ENCODE measurements at places on chromosomes 5 and 9.

- DNase-seq: no peak
Measured at GRCh38 chr5:55604611-55605067, 69.9 kb upstream of the PLPP1 start.

GRCh38 chr9:98132158-98132557 lies 13.1 kb upstream of the TRIM14 start:
- DNase-seq: no peak

GRCh38 chr5:100779669-100780375 lies 123.3 kb downstream of the ST8SIA4 start:
- DNase-seq: no peak

GRCh38 chr9:132201139-132201538 lies 39.3 kb downstream of the NTNG2 start:
- DNase-seq: no peak

GRCh38 chr5:78056901-78057514 lies 237.5 kb downstream of the AP3B1 start:
- DNase-seq: no peak

- DNase-seq: no peak
Measured at GRCh38 chr9:86546712-86547111, 192.5 kb upstream of the TUT7 start.

DNA sequence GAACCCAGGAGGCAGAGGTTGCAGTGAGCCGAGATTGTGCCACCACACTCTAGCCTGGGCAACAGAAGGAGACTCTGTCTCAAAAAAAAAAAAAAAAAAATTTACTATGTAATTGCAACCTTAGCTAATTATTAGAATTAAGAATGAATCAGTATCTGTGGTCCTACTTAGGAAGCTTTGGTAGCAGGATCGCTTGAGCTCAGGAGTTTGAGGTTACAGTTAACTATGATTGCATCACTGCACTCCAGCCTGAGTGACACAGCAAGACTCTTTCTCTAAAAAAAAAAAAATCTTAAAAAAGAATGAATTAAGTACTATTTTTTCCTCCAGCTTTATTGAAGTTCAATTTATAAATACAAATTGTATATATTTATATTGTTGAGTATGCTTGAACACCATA lies 16.7 kb downstream of the NDUFAF2 start:
- no peak for DNase-seq

GRCh38 chr9:7844242-7844641 lies 44.7 kb upstream of the DMAC1 start:
- peak; percentile 15 for DNase-seq

GRCh38 chr5:109863752-109864151 lies 174.0 kb downstream of the MAN2A1 start:
- no peak for DNase-seq

DNA sequence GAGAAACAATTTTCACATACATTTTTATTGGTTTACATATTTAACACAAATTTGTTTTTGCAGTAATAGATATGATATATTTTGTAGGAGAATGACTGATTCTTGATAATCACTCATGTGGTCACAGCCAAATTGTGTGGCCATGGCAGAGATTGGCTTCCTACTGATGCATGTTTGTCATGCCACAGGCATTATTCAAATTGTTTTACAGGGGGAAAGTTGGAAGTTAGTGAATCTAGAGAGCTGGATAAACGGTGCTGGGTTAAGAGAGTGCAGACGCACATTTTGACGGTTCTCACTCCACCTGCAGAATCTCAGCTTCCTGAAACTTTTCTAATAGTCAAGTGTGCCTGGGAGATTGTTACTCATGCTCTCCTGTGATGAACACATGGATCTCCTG lies 91.1 kb upstream of the FBN2 start:
- no peak for DNase-seq

DNA sequence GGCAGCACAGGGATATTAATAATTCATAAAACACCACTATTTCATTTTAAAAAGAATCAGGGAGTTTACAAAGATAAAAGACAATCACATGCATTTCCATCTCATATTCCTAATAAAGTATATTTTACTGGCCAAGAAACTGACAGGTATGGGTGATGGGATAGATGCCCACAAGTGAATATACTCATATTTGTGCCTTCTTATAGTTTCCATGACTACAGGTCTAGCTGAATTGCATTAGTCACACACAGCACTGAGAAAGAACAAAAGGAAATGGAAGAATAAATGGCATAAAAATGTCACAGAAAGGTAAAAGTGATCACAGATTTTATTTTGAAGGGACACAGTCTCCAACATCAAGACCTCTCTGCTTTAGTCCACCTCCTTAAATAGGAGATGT lies 193.5 kb downstream of the PLK2 start:
- no peak for DNase-seq

- no peak for DNase-seq
Measured at GRCh38 chr5:174312270-174312617, 266.7 kb downstream of the NSG2 start.

DNA sequence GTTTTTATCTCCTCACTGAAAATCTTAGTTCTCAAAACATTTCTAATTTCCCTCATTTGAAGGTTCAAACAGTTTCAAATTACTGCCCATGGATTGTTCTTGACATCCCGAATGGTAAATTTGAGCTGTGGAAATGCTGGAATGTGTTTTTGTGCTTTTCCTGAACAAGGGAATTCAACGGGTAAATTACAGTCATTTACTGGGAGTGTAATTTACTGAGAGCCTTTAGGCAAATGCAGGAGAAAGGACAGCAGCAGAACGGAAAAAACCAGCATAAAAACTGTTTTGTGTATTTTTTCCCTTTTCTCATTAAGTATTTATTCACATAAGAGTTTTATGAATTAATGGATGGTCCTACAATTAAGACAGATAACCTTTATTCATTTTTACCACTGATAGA lies 139.2 kb downstream of the PBX3 start:
- DNase-seq: no peak

DNA sequence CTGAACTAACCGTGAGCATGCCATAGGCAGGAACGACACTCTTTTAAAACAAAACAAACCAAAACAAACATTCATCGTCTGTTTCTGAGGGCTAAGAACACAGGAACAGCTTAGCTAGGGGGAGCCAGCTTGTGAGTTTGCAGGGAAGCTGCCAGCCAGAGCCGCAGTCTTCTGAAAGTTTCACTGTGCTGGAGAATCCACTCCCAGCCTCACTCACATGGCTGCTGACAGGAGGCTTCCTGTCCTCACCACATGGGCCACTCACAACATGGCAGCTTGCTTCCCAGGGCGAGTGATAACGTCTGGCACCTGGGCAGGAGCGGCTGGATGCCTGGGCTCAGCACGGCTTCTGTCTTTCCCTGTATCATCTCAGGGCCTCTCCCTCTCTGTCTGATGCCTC lies 275.2 kb downstream of the MSX2 start:
- no peak for DNase-seq

- no peak for DNase-seq
Measured at GRCh38 chr5:116476897-116477537, 97.6 kb downstream of the SEMA6A start.

DNA sequence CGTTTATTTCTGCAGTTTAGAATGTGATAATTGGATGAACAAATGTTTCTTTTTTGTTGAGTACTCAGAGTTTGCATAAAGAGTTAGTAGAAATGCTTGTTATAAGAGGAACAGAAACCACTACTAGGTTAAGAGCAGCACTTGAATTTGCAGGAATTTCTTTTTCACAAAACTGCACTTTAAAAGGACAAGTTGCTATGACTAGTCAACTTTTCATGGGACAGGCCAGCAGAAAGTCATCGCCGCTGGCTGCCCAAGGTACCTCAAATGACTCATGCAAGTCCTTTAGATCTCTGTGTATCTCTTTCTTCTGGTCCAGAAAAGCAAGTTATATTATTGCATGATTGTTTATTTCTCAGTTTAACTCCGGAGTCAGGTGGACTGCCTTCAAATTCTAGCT lies 97.3 kb upstream of the HMHB1 start:
- DNase-seq: no peak

DNA sequence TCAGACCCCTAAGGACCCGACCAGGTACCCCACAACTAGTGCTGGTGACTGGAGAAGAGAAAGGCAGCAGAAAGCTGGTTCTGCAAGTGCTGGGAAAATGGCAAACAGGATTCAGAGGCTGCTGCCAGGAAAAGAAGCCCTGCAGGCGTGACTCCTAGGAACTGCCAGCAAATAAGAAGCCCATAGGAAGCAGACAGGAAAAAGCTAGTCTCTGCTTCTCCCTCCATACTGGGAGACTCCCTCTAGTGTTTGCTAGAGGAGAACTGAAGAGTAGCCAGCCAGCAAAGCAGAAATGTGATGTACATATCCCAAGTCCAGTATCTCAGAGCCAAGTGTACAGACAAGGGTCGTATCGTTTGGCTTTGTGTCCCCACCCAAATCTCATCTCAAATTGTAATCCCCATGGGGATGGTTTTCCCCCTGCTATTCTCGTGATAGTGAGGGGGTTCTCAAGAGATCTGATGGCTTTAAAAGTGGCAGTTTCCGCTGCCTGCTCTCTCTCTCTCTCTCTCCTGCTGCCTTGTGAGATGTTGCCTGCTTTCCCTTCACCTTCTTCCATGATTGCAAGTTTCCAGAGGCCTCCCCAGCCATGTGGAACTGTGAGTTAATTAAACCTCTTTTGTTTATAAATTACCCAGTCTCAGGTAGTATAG lies 38.1 kb upstream of the TUSC1 start:
- DNase-seq: no peak

DNA sequence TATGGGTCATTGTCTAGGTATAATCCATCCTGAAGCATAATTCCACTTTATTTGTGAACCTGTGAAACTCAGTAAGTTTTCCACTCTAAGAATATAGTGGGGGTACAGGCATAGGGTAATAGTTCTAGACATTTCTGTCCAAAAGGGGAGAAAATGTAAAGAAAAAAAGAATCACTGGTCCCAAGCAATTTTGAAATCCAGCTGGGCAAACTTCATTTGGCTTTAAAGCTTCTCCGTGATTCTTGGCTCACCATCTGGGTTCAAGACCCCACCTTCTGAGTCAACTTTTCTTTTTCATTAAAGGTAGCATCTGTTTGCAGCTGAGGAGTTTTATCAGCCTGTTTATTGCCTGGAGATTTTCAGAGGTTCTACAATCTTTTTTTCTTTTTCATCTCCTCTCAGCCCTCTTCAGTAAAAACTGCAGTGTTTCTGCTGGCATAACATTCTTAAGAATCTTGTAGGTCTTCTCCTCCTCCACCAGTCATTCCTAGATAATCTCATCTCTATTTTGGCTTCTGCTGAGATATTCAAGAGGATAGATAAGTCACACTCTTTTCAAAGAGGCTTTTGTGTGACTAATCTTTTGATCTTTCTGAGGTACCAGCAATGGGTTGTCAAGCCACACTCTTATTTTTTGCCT lies 126.1 kb upstream of the PITX1 start:
- DNase-seq: no peak

DNA sequence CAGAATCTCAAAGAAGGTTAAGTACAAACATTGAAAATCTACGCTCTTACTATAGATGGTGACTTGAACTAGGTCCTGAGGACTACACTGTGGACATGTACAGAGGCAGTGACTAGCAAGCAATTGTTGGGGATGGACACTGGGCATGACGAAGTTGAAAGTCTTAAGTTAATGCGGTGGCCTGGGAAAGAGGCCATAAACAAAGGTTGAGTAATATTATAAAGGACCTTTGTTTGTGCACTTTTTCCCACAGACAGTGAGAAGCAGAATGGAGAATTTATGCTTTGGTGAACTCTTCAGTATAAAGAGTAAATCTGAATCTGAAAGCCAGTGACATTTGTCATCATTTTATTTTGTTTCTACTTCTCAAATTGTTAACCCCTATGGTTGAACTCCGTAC lies 15.3 kb downstream of the ALDH1A1 start:
- DNase-seq: no peak

GRCh38 chr5:34016222-34016621 lies 8.4 kb upstream of the AMACR start:
- DNase-seq: no peak

- DNase-seq: peak; percentile 83
Measured at GRCh38 chr9:112793213-112793810, 42.8 kb downstream of the SNX30 start.

DNA sequence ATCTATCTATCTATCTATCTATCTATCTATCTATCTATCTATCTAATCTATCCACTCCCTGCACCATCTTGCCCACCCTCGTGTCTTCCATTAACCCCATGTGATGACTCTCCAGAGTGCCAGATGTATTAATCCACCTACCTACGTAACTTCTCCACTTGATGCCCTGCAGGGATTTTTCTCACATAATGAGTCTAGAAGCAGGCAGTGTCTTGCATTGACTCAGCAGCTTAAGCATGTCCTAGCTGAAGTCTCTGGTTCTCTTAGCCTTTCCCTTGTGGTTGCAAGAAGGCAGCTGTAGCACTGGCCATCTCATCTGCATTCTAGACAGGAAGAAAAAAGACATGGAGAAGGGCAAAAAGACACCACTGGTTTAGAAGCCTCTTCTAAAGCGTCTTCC lies 96.7 kb upstream of the ALDH1B1 start:
- no peak for DNase-seq

DNA sequence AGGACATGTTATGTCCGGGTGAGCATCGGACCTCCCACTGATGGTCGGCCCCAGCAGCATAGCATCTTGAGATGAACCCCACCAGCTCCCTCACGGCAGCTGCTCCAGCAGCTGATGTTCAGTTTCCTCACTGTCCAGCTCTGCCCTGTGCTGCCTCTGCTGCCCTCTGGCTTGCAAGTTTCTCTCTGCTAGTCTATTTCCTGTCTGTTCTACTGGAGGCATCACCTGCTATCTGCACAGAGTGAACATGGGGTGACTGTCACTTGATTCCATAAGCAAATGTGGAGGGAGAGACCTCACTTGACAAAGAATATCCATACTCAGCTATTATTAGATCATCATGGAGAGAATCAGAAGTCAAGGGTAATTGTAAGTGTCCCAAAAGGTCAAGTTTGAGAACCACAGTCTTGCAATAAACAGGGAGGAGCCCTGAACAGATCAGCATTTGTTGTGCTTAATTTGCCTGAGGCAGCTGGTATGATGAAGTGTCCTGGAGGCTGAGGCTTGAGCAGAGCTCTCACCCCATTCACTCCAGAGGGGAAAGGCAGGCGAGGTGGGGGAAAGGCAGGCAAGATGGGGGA lies 702.8 kb downstream of the SEMA5A start:
- DNase-seq: no peak

GRCh38 chr5:89934069-89934468 lies 475.5 kb downstream of the CETN3 start:
- no peak for DNase-seq

- DNase-seq: no peak
Measured at GRCh38 chr5:125125031-125125823, 378.8 kb upstream of the ZNF608 start.

GRCh38 chr9:137219757-137220316 lies 2.2 kb downstream of the RNF208 start:
- DNase-seq: no peak

- DNase-seq: no peak
Measured at GRCh38 chr9:123003466-123003865, 30.0 kb upstream of the GPR21 start.

DNA sequence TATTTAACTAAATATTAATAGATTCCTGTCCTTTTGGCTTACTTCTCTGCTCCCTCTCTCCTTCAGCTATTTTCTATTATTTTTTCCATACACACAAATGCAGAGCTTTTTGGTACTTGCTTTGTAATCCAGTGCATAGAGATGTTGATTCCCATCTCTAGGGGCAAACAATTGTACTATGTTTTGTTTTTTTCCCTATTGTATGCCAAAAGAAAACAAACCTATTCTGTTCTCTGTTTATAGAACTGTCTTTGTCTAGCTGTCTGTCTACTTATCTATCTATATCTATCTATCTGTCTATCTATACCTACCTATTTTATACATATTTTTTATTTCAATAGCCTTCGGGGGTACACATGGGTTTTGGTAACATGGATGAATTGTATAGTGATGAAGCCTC lies 121.6 kb upstream of the LIFR start:
- DNase-seq: no peak

Data from activated CD4-positive, alpha-beta T cell treated with anti-CD3 and anti-CD28 coated beads, Interleukin-2, amount 10 ng/mL, durations not matched to agents 7 days and 5 days (primary cell).